ENCODE measurements at places on chromosomes 12 and 14.

- no peak for DNase-seq
Measured at GRCh38 chr12:61869796-61870195, 390.4 kb upstream of the USP15 start.

DNA sequence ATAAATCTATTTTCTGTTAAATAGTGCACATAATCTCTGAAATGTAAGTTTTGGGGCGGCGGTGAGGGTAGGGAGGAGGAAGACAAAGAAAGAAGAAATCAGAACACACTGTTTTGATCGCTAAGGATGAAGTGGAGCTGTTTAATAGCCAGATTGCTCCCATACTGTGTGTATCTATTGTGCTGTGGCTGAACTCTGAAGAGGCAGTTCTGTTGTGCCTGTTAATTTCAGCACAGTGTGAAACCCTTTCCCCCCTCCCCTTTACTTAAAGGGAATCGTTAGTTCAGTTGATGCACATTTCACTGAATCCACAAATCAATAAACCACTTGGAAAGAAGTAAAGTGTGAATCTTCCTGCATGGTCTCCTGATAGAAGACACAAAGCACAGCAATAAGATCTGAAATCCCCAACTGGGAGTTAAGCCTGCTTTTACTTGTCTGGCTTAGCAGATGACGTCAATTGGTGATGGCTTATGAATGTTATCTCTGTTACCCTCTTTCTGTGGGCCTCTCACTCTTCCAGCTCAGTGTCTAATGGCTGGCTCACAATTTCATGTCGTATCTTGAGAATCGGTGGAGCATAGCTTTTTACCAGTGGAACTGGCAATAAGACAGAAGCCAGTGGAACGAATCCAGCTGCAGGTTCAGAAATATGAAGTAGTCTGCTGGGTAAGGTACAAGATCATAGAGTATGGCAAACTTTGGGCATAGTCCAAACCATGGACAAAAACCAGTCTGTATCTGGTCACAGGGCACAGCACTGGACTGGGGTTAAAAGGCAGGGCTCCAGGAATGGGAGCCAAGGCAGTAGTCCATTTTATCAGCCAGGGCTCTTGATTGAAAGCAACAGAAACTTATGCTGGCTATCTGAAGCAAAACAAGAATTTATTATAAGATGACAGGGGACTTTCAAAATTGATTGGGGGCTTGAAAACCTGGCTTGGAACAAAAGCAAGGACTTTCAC, 413.5 kb upstream of the SEL1L start:
- no peak for DNase-seq

GRCh38 chr14:94127330-94127729, 2.1 kb downstream of the IFI27L2 start:
- DNase-seq: no peak

- peak; percentile 53 for DNase-seq
Measured at GRCh38 chr12:26614011-26614616, 218.9 kb downstream of the ITPR2 start.

DNA sequence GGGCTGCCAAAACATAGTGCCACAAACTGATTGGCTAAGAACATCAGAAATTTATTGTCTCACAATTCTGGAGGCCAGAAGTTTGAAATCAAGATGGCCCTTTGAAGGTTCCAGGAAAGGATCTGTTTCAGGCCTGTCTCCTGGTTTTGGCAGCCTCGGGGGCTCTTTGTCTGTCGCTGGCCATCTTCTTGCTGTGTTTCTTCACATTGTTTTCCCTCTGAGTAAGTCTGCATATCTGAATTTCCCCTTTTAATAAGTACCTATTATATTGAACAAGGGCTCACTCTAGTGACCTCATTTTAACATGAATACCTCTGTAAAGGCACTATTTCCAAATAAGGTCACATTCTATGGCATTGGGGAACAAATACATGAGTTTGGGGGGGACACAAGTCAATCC, 467.1 kb upstream of the MGAT4C start:
- DNase-seq: no peak

Measured in Kasumi-1 (cell line).